ENCODE measurements at places on chromosomes 3 and 15.

- DNase-seq: no peak
Observed at GRCh38 chr15:28116521-28117431, 17.7 kb upstream of the OCA2 start.

GRCh38 chr3:73955494-73956070 lies 330.8 kb upstream of the PDZRN3 start:
- no peak for DNase-seq

DNA sequence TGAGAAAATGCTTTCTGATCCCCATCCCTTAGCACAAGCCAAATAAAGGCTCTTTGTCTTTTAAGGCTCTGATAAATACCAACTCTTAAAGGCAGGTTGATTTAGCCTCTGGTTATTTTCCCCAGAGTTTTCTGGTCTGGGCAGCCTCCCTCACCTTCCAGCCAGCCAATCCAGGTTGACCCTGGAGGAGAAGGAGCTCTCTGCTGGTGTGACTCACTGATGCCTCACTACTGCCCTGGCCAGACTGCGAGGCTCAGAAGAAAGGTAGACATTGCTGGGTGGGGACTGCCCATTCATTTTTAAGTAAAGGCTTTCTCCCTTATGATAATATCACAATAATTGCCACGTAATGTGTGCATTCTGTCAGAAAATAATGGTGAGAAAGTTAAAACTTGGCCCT lies 37.1 kb downstream of the SLCO3A1 start:
- no peak for DNase-seq

GRCh38 chr3:194661946-194662345 lies 10.0 kb downstream of the LSG1 start:
- DNase-seq: no peak

DNA sequence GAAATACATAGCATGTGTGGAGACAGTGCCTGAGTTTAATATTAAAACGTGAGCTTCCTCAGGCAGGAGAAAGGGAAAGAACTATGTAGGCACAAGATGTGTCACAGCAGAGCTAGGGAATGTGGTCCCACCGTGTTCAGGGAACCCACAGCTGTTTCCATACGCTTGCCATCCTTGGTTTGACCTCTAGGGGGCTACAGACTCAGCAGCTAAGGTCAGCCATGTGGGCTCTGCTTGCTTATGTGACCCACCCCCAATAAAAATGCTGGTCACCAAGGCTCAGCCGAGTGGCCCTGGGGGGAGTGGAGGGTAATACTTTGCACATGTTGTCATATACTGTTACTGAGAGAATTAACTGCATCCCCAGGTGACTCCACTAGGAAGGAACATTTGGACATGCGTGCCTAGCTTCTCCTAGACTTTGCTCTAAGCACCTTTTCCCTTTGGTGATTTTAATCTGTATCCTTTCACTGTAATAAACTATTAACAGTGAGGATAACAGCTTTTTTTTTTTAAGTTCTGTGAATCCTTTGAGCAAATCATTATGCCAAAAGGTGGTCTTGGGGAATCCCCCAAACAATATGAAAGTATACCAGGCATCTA lies 3.3 kb downstream of the TUBGCP5 start:
- peak; percentile 69 for DNase-seq

DNA sequence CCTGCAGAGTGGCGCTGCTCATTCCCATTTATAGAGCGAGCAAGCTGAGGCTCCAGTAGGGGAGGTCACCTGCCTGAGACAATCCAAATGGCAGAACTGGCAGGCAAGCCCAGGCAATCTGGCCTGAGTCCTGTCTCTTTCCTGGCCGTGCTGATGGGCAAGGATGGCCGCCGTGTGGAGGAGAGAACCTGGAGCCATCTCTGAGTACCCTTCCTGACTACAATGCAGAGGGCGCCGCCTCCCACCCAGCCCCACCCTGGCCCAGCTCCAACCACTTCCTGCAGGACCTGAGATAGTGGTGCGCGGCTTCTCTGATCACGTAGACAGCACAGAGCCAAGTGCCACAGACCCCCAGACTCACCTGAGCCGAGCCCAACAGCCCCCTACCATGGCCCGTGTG lies 7.0 kb downstream of the TLR9 start:
- DNase-seq: no peak

- DNase-seq: peak; percentile 71
Observed at GRCh38 chr15:40582726-40583246, 11.3 kb upstream of the KNL1 start.

DNA sequence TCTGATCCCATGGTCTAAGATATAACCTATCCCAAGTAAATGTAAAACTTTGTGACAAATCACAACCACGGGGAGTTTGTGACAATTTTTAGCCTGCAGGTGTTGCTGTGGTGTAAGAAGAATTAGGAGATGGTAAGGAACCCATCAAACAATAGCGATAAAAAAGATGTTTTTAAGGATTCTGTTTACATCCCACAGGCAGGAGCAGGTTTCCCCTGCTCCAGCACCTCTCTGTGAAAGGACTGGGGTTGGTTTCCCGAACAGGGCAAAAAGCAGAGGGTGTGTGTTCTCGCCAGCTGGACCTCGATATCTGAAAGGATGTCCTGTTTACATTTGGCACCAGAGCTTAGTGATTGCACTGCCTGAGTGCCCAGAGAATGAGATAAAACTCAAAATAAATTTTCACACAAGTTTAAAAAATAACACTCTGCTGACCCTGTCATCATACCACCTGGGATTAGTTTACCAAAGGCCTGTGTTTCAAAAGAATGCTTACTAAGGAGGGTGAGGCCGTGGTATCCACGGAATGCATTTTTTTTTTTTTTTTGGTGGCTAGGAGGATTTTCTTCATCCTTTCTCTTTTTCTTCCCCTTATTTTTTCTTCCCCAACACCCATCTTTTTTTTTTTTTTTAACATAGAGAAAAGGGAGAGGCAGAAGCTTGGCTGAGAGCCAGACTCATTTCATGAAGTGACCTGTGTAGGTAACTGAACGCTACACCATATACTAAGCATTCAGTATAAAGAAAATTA lies 151.8 kb upstream of the DPH6 start:
- peak; percentile 19 for DNase-seq

DNA sequence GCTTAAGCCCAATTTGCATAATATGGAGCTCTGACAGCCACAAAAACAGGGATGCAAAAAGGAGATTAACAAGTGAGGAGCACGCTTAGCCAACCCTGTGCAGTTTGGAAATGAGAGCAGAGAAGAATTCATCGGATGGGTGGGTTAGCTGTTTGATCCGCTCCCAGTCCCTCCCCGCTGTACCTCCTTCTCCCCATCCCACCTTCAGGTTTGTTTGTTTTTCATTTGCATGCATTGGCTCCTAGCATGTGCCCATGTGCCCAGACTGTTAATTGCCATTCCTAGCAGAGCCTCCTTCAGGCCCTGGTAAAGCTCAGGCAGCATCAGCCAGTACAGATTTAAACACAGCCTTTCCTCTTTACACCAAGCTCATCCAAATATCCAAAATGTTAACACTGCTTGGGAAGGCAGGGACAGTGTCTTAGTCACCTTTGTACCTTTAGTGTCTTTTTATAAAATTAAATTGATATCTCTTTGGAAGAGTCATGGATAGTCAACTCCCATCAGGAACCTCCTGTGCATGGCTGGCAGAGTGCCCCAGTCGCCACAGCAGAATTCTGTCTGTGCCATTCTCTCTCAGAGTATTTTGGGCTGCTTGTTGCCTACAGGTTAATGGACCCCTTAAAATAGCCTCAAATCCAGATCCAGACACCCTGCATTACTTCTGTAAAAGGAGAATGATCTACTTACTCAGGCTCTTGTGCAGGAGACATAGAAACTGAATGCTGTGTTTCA lies 244.2 kb downstream of the LSAMP start:
- no peak for DNase-seq

DNA sequence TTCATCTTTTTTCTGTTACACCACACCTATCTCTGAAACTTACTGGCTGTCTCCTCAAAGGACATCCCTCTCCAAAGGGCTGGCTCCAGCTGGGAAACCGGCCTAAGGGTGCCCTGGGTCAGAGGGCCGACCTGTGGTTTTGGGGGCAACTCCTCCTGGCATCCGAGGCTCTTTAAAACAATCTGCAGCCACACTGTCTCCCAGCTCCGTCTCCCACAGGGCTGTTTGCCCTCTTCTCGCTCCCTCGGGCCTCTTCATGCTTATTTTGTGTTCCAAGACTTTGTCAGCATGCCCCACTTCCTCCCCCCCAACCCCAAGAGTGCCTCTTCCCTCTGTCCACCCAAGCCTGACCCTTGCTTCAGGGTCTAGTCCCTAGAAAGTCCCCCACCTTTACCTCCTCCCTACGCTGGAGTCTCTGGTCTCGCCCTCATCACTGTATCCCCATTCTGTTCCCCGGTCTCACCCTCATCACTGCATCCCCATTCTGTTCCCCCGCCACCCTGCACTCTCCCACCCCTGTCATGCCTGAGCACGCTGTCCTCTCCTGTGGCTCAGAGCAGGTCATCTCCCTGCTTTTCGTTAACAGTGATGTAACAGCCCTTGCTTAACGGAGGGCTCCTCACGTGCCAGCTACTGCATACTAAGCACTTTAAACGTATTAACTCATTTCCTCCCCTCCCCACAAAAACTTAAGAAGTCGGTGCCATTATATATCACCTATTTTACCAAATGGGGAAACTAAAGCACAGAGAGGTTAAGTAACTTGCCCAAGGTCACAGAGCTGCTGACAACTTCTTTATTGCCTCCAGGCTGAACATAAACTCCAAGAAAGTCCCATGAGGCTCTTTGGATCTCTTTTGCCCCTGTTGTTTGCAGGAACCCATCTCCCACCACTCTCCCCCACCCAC lies 1.1 kb upstream of the CSK start:
- no peak for DNase-seq

GRCh38 chr3:14600075-14600474 lies 51.5 kb upstream of the CCDC174 start:
- DNase-seq: no peak

DNA sequence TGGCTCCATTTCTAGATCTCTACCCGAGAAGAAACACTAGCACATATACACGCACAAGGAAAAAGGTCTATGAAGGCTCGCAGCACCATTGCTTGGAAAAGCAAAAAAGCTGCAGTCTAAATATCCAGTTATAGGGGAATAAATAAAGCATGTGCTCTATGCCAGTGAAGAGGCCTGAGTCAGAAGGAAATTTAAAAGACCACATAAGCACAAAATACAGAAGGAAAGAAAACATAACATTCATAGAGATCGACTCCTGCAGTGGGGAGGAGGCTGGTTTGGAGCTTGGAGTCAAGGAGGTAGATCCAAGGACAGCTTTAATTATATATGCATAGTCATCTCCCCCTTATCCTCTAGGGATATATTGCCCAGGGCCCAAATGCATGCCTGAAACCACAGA lies 114.4 kb downstream of the PDZRN3 start:
- no peak for DNase-seq

DNA sequence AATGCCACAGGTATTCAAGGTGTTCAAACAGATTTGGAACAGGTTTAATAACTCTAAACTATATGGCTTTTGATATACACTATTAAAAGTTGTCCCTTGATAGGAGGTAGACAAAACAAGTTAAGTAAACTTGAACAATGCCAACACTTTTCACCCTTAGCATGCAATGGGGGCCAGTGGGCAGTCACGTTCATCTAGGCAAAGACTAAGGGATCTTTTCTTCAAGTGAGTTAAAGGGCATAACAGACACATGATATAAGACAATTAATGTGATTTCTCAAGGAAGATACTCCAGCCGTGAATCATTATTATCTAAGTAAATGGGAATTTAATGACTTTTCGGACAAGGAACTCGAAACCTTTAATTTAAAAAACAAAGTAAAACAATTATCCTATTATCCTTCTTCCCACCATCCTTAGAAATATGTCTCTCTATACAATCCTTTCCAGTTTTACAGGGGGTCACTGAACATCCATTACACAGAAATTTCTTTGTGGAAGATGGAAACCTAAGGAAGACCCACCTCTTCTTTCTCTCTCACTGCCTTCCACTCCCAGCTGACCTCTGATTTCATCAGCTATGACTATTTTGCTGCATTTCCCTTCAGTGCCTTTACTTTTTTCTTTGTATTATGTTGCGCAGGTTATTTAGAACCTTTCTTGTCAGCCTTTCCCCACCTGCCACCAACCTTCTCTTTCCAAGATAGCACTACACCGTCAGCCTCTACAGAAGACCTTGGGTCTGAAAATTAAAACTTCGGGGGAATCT lies 1.5 kb downstream of the CLDN1 start:
- peak; percentile 15 for DNase-seq

GRCh38 chr3:4531478-4532025 lies 38.4 kb downstream of the ITPR1 start:
- DNase-seq: no peak

DNA sequence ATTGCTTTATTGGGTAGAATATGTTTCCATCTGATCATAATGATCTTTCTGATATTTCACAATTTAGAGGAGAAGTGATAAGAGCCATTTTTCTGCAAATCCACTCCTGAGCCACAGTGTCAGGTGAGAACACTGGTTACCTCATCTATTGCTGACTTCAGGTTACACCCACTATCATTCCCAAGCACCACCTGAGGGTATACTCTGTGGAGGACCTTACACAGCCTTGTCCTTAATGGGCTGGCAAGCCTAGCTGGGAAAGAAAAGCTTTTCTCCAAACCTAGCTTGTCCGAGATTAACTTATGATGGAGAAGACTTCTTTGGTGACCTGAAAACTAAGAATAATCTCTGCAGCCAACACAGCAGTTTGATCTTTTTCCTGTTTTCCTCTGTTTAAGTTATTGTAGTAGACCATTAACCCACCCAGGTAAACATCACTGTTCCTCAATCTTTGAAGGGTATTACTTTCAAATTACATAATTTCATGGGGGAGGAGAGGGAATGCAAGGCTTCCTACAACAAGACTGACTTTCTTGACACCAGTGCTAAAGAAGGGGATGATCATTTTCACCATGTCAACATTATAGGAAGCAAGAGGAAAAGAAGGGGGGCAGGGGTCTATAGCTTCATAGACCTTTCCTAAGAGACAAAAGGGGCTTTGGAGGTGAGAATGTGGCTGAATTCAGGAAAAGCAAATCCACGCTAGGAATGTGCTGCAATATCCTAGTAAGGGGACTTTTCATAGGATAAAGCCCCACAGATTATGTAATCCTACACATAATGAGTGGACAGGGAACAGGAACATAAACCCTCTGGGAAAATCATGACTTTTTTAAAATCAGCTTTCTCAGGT lies 1.7 kb downstream of the NCEH1 start:
- DNase-seq: no peak

DNA sequence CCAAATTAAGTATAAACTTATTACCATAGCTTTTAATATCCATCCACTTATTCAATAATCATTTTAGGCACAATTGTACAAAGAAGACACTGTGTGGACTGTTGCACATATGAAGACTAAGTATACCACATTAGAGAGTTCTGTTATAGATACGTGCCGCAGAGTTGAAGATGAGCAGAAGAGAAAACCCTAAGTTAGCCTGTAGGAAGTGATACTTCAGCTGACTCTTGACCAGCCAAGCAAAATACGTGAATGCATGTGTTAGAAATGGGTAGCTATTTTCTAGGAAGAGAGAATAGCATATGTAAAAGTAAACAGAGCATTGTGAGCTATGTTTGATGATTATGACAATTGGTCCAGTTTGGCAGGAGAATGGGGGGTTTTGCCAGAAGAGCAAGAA lies 272.0 kb upstream of the ATP11B start:
- DNase-seq: no peak

DNA sequence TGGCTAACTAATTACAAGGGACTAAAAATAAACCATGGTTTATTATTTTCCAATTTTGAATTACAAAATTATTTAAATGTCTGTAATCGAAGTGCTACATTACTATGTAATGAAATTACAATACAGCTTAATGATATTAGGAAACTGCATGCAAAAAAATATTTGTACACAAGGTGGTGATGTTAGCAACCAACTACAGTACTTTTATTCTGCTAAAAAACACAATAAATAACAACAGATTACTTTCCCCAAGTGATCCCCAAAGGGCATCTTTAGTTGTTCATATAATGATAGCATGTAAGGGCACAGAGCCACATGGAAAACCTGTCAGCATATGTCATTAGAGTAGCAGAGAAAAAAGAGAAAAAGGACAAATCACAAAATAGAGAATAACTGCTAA lies 147.5 kb upstream of the SOX2 start:
- DNase-seq: no peak
